ENCODE measurements at places on chromosomes 1 and 21. TPM values are rescaled to one million over a fixed set of nuclear protein-coding genes. Genes with fewer than 3 reads are reported as not detected.

Gene BGLAP
- total RNA-seq: not detected

Gene DCST2
- total RNA-seq: not detected

Gene ADSS2
- total RNA-seq: 18.4 TPM

- no peaks in the 10 kb centered on the region for H3K36me3 ChIP-seq
- H3K27ac ChIP-seq: peak overlapping the region; percentile 68
- H3K27me3 ChIP-seq: no peaks in the 10 kb centered on the region
- H3K4me1 ChIP-seq: peaks cover 10% of the 10 kb centered on the region
- H3K4me3 ChIP-seq: no peak overlapping the region
- peak; percentile 67 for DNase-seq
Measured at GRCh38 chr1:22038036-22038435, 14.5 kb upstream of the CDC42 start.

DNA sequence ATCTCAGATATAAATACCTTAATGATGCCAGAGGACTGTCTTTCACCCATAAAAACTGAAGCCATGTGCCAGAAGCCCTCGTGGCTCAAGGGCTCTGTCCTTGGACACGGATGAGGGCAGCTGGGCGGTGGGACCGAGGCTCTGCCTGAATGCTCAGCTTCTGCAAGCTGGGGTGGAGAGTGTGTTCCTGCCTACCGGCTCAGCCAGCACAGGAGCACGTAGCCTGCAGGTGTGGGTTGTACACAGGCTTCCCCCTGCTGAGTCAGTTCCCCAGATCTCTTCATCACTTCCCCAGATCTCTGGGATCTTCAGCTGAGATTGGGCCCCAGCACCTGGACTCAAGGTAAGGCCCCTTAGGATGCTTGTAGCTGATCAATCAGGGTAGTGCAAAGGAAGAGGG lies 15.4 kb downstream of the KCNJ15 start:
- no peaks in the 10 kb centered on the region for H3K36me3 ChIP-seq
- no peak overlapping the region for H3K27ac ChIP-seq

GRCh38 chr1:153292185-153292584 lies 20.6 kb downstream of the PGLYRP3 start:
- H3K27me3 ChIP-seq: no peaks in the 10 kb centered on the region
- no peak for DNase-seq
- H3K4me3 ChIP-seq: no peak overlapping the region
- no peaks in the 10 kb centered on the region for H3K4me1 ChIP-seq

DNA sequence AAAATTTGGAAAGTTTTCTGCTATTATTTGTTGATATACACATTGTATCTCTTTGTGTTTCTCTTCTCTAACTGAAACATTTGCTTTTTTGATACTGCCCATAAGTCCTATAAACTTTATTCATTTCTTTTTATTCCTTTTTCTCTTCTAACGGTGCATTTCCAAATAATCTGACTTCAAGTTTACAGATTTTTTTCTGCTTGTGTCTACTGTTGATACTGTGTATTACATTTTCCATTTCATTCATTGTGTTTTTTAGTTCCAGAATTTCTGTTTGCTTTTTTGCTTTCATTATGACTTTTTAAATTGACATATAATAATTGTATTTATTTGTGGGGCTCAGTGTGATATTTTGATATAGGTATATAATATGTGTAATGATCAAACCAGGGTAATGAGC lies 38.3 kb upstream of the PLA2G2A start:
- H3K4me3 ChIP-seq: no peak overlapping the region
- H3K36me3 ChIP-seq: no peaks in the 10 kb centered on the region
- no peak overlapping the region for H3K27ac ChIP-seq
- H3K27me3 ChIP-seq: no peaks in the 10 kb centered on the region
- no peaks in the 10 kb centered on the region for H3K4me1 ChIP-seq

DNA sequence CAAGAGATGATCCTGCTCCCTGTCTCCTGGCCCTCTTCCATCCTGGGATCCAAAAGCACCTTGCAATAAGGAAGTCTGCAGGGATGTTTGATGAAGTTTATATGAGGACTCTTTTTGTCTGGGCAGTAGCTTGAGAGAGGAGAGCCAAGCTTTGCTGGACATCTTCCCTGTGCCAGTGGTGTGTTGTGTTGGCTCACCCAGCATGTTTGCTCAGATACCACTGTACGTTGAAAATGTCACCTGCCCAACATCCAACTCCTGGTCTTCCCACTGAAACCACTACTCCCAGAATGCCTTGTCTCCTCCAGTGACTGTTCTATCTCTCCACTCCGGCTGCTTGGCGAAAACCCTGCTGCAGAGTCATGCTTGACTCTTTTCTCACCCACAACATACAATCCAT lies 12.8 kb downstream of the CDK18 start:
- H3K27me3 ChIP-seq: no peaks in the 10 kb centered on the region
- H3K4me1 ChIP-seq: peaks cover 32% of the 10 kb centered on the region
- H3K4me3 ChIP-seq: no peak overlapping the region
- no peak for DNase-seq

DNA sequence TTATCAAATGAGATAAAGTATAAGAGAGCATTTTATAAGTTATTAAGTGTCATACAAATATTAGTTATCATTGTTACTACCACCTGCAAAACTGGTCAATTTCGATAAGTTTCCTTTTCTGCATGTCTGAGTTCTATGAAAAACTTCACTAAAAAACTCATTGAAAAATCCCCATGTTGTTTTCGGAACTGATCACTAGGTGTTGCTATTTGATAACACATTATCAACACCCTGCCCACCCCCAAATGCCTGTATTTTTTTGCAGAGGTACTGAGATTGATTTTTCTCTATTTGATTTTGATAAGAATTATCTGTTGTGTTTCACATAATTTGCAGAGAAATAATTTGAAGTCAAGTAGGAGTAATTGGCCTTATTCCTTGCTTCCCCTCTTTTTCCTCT lies 22.1 kb upstream of the DISP1 start:
- no peak overlapping the region for H3K27ac ChIP-seq
- no peaks in the 10 kb centered on the region for H3K27me3 ChIP-seq
- no peak overlapping the region for H3K4me3 ChIP-seq
- DNase-seq: no peak

GRCh38 chr1:11898831-11899467 lies 27.3 kb downstream of the KIAA2013 start:
- no peaks in the 10 kb centered on the region for H3K4me1 ChIP-seq
- H3K36me3 ChIP-seq: no peaks in the 10 kb centered on the region
- H3K27me3 ChIP-seq: peaks cover 28% of the 10 kb centered on the region
- DNase-seq: no peak

DNA sequence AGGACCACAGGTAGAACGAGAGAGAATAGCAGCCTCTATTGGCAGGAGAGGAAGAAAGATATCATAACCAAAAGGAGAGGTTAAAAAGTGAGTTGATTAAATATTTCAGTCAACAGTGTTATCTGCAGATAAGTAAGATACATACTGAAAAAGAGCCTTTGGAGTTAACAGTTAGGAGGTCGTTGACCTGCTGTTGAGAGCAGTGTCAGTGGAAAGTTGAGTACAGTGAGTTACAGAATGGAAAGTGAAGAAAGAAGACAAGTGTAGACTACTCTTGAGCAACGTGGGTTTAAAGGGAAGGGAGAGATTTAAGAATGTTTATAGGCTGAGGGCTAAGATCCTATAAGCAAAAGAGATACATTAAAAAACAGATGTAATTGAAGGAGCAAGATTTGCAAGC lies 30.2 kb downstream of the GNAT2 start:
- no peak overlapping the region for H3K27ac ChIP-seq
- no peaks in the 10 kb centered on the region for H3K4me1 ChIP-seq
- no peaks in the 10 kb centered on the region for H3K27me3 ChIP-seq
